ENCODE measurements at places on chromosomes 2 and 18.

GRCh38 chr18:68427951-68428401, 286.9 kb downstream of the TMX3 start:
- no peak for DNase-seq

GRCh38 chr2:226307487-226308322, 491.9 kb downstream of the IRS1 start:
- no peak for DNase-seq

GRCh38 chr2:75558786-75559679, 1.7 kb downstream of the EVA1A start:
- no peak for DNase-seq

- no peak for DNase-seq
Measured at GRCh38 chr2:33498291-33498956, 22.0 kb downstream of the RASGRP3 start.

DNA sequence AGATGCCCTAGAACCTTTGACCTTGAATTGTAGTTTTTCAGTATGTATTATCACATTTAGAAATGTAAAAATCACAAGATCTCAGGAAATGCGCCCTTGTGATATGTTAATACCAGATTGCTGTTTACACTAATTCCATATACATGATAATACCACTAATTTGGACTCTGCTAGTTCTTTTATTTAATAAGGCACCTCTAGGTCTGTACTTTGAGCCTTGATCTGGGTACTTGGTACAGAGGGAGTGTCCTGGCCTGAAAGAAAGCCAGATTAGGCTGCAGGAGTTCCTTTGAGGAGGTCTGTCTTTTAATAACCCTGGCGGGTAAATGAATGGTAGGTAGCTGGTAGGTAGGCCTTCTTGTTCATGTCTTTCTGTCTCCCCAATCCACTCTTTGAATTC, 26.3 kb downstream of the PLEKHA3 start:
- DNase-seq = no peak

- no peak for DNase-seq
Measured at GRCh38 chr2:96841701-96842495, 1.9 kb downstream of the ANKRD23 start.

- no peak for DNase-seq
Measured at GRCh38 chr2:101803945-101804696, 106.6 kb downstream of the MAP4K4 start.

DNA sequence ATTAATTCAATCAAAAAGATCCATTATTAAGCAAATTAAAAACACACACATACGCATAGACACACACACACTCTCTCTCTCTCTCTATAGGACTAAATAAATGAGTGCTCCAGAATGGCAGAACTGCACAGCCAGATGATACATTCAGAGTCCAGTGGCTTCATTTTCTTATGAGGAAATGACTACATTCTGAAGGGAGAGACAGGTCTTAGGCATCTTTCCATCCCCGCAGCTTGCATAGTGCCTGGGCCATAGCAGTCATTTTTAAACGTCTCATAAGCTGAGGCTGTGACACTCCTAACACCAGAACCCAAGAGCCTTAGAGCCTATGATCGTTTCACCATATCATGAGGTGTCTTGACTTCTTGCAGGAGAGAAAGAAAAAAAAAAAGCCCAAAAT, 31.1 kb downstream of the FEZ2 start:
- DNase-seq = no peak

GRCh38 chr2:162022290-162022945, 51.6 kb downstream of the DPP4 start:
- no peak for DNase-seq

GRCh38 chr2:15271941-15272542, 289.1 kb downstream of the NBAS start:
- no peak for DNase-seq

DNA sequence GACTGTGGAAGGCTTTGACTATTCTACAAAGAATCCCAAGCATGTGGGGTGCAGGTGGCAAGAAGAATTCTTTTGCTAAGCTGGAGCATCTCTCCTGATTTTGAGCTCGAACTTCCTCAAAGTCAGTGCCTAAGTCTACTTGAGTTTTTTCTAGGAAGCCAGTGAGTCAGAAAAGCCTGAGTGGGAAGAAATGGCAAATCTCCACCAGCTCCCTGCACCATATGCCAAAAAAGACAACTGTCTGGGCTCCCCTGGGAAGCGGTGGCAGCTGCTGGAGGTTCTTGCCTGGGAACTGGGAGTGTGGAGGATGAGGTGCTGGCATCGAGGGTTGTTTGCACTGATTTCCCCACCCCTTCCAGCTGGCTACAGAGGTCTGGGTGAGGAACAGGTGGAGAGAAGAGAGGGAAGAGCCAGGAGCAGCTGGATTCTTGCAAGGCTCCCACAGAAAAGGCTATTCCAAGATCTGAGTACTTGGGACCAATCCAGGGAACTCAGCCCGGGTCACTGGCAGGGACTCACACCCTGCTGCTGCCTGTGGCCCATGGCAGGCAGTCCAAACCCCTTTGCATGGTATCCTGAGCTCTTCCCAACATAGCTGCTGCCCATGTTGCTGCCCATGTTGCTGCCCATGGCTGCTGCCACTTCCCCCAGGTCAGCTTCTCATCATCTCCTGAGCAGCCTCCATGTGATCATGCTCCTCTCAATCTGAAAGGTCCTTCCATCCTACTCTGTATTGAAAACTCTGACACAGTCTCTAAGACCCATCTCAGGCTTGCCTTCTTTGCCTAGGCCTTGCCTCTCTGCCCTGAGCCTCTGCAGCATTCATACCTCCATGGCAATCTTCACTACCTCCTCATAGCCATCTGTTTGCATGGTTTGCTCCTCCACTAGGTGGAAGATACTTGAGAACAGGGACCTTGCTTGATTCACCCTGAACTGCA, 128.3 kb upstream of the SPATS2L start:
- no peak for DNase-seq

- DNase-seq = no peak
Measured at GRCh38 chr18:42412896-42413295, 457.9 kb downstream of the PIK3C3 start.

DNA sequence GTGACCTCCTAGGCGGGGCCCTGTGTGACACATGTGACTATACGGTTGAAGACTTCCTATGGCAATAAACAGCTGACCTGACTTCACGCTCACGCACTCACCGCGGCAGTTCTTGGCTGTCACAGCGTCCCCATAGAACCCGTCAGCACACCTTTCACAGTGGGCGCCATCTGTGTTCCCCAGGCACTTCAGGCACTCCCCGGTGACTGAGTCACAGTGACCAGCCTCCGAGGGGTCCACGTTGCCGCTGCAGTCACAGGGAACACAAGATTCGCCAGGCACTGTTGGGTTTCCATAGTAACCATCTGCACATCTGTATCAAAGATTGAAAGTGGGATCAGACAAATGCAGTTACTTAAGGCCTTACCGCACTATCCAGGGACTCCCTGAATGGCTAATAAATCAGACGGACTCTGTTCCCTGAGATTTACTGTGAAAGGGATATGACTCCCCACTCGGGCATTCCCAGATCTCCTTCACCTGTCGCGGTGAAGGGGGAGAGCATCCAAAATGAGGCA, 94.5 kb downstream of the LAMA1 start:
- no peak for DNase-seq

DNA sequence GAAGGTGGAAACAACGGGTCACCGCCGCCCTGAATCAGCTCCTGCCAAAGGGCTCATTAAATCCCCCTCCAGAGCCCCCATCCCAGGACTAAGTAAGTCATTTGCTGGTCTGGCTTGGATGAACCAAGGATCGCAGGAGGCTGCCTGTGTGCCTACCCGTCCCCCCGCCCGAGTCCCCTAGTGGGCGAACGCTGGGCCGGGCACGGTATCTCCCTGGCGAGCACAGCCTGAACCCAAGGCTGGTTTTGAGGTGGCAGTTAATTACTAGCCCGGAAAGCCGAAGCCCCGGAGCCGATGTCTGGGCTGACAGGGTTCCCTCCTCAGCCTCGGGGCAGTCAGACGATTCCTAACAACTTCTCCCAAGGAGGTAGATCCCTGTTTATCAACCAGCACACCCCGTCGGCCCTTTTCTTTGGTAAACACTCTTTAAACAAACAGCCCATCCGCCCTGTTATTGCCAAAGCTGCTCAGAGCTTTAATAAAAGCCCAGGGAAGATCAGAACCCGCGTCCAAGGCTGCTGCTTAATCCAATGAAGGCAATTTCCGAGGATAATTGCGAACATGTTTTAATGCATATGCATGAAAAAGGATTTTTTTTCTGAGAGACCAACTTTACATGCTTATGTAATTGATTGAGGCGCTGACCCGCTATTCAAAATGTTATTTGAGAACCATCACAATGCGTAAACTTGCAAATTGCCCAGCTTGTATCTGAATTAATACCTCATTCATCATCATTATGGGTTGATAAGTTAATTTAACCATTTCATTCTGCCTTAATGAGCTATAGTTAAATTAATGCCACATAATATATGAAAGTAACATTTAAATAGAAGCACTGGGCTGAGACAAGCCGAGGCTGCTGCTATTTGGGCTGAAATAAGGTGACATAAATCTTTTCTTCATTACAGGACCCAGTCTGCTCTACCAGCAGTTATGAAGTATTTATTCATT, 10.5 kb downstream of the EVX2 start:
- no peak for DNase-seq

- DNase-seq = no peak
Measured at GRCh38 chr2:236665572-236666118, 96.0 kb downstream of the ACKR3 start.

GRCh38 chr2:46697830-46698323, 217.7 kb downstream of the MCFD2 start:
- DNase-seq = no peak

DNA sequence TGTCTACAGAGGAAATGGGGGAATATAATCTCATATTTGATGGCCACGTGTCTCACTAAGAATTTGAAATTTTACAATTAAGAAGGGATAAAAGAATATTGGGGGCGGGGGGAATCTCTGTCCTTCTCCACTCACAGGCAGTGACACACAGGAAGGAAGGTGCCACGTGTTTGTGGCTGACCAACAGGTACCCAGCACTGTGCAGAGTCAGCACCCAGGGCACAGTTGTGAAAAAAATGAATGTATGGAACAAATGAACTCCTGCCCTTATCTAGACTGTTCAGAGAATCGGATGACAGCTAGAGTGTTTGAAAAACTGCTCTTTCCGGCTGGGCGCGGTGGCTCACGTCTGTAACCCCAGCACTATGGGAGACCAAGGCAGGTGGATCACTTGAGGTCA, 317.0 kb upstream of the MYT1L start:
- DNase-seq = no peak

GRCh38 chr18:59737776-59738300, 40.6 kb upstream of the CCBE1 start:
- DNase-seq = no peak

DNA sequence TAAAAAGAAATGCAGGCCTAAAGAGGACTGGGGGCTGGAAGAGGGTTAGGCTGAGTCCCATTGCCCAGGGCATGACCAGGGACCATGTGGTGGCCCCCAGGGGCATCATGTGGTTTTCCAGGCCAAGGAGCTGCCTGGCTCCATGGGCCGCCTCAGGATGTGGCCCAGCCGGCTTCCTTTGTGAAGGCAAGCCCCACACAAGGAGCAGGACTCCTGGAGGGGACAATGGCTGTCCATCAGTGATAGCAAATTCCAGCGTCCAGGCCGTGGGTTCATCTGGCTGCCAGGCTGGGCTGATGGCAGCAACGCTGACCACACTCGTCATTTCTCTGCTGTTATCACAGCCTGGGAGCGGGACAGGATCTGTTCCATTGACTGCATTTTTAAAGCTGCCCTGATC, 82.5 kb downstream of the GBX2 start:
- DNase-seq = no peak

DNA sequence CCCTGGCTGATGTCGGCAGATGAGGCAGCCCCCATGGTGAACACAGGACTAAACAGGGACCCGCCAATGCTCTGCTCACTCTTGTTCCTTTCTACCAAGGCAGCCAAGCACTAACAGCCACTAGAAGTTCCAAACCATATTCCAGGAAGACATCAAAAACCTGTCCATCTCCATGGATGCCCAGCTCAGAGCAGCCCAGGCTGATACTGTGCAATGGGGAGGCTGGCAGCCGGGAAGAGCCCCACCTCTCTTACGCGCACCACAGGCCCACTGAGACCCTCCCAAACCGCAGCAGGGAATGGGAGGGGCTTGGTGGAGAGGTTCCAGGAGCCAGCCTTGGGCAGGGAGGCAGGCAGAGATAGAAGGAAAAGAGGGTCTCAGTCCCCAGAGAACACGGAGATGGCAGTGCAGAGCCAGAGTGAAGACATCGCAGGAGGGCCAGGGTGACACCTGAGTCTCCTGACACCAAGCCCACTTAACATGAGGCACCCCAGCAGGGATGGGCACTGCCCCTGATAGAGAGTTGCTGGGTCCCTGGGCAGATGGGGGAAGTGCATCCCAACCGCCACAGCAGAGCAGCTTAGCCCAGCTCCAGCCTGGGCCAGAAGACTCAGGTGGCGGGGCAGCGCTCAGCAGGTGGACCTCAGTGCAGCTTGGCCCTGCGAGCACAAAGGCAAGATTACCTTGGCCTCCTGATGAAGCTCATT, 3.4 kb downstream of the HS6ST1 start:
- no peak for DNase-seq

GRCh38 chr18:63844254-63844653, 43.3 kb upstream of the SERPINB2 start:
- DNase-seq = no peak

GRCh38 chr2:225737556-225737955, 338.0 kb downstream of the NYAP2 start:
- DNase-seq = no peak

- no peak for DNase-seq
Measured at GRCh38 chr2:42185220-42185921, 16.2 kb downstream of the EML4 start.

GRCh38 chr2:100780203-100781008, 39.5 kb upstream of the NPAS2 start:
- DNase-seq = no peak

- DNase-seq = no peak
Measured at GRCh38 chr2:45390441-45390840, 220.6 kb downstream of the SRBD1 start.

Data from activated effector memory CD4-positive, alpha-beta T cell treated with Interleukin-2 at 50 U/mL for 16 hours (primary cell).